Inflammatory macrophage treated with lipopolysaccharide for 1 hour (primary cell): ENCODE measurements at places on chromosomes 12 and 14.

DNA sequence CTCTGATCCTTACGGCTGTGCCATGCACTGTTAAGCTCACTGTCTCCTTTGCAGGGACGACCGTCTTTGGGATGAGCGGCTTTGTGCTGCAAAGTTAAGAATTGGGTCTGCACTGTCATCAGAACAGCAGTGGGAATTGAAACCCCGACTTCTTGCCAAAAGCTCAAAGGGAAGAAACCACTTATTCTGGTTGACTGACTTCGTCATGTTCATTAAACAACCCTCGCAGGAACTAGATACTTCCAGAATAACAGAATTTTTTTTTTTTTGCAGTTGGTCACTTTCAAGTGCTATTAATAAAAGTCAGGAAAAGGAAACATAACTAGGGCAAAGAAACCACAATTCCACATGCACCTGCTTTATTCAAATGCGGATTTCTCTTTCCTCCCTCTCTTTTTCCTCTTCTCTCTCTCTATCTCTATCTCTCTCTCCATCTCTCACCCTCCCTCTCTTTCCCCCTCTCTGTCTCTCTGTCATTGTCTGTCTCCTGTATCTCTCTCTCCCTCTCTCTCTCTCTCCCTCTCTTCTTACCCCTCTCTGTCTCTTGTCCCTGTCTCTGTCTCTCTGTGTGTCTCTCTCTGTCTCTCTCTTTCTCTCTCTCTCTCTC is 12.3 kb upstream of the GLT1D1 start:
- no peak for DNase-seq

GRCh38 chr12:106629797-106630659 is 47.2 kb downstream of the RFX4 start:
- no peak for DNase-seq

GRCh38 chr12:25197608-25198007 is 2.6 kb downstream of the ETFRF1 start:
- no peak for DNase-seq

- no peak for DNase-seq
Measured at GRCh38 chr12:132886529-132887477, 602 bp downstream of the CHFR start.

GRCh38 chr12:19856389-19856788 is 417.1 kb downstream of the AEBP2 start:
- DNase-seq, result no peak

- DNase-seq, result no peak
Measured at GRCh38 chr12:94872007-94872653, 131.4 kb downstream of the NDUFA12 start.

- no peak for DNase-seq
Measured at GRCh38 chr14:86430853-86431252, 900.9 kb downstream of the FLRT2 start.
